Pancreas (tissue), 10 donors: ENCODE measurements at places on chromosomes 12 and 14.

GRCh38 chr12:85489194-85489593, 209.2 kb downstream of the ALX1 start:
- DNase-seq = no peak

DNA sequence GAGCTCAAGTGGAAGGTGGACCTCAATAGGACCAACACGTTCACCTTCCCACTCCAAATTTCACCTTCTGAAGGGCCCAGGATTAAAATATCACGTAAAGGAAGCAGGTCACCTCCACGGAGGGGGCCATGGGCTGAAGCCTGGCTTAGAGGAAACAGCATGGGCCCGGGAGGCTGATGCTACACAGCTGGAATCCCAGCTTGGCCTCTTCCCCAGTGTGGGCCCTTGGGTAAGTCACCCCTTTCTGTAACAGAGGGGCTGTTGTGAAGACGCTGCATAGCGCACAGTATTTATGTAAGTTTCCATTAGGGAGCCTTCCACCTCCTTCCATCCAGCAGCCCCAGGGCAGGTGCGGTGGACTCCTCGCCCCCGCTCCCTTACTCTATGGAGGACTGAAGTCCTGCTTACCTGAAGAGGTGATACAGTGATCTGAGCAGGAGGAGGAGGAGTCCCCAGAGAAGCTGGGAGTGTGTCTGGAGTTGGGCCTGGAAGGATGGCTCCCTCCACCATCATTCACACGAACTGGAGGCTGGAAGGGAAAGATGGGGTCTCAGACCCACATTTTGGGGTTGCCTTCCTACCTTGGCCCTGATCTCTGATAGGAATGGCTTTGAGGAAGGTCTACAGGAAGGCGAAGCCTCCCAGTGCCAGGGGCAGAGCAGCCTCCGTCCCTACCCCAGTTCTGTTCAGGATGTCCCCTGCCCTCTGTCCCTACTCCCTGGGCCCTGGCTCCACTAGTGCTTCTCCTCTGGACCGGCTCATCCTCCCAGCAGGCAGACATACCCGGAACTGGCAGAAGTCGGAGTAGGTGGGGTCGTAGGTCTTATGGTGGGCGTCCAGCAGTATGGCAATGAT, 37.2 kb upstream of the HDAC7 start:
- DNase-seq = no peak

- no peak for DNase-seq
Observed at GRCh38 chr14:91324606-91325575, 80.4 kb upstream of the GPR68 start.

- no peak for DNase-seq
Observed at GRCh38 chr12:95497031-95497430, 23.1 kb downstream of the METAP2 start.

DNA sequence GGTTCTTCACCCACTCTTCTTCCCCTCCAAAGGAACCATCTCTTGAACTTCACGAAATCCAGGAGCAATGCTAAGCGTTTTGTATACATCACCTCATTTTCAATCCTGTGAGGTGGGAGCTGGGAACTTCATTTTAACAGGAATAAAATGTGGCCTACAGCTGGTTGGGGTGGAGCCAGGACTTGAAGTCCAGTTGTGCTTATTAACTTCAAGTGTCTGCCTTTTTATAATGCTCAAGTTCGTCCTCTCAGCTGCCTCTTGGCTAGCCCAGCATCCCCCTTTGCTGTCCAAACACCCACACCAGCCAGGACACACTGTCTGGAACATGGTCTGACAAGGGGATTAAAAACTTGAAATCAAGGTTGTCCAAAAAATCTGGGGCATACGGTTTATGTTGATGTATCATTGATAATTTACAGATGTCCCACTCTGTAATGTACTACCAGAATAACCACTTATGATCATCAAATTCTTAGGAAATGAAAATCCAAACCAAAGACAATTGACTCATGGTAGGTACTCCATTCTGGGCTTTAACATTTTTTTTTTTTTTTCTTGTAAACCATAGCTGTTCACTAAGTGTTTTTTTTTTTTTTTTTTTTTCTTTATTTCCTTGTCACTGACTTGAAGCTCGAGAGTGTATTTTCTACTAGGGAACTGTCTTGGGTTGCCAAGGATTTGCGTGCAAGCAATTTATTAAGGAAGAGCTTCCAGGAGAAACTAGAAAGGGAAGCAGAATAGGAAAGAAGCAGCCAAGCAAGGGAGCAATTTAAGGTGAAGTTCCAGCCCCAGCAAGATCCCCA, 252.3 kb downstream of the EFCAB11 start:
- no peak for DNase-seq

GRCh38 chr12:3491938-3492792, 1.2 kb downstream of the PRMT8 start:
- peak; percentile 47 for DNase-seq

GRCh38 chr14:72236629-72237028, 304.4 kb downstream of the RGS6 start:
- no peak for DNase-seq

GRCh38 chr12:20039562-20039961, 328.8 kb upstream of the PDE3A start:
- DNase-seq = no peak

GRCh38 chr12:111429828-111430432, 24.2 kb downstream of the SH2B3 start:
- DNase-seq = no peak

- DNase-seq = no peak
Observed at GRCh38 chr12:62844915-62845314, 90.0 kb downstream of the PPM1H start.

DNA sequence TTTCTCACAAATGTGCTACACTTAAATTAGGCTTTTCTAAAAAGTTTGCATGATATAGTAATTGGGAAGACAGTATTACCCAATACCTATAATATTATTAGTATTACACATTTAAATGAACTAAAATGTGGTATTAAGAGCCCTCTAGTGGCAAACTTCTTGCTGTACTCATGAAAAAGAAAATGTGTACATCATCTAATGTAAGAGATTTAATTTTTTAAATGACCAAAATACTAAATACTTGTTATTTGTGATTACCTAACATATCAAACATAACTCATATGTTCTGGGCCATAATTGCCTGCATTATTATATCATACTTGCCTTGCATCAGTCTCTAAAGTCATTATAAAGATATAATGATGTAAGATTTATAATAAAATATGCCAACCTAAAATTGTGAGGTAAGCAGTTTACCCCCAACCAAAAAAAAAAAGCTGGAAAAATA, 64.2 kb downstream of the DNAI7 start:
- no peak for DNase-seq

GRCh38 chr14:79325071-79325470, 886.2 kb downstream of the DIO2 start:
- no peak for DNase-seq

DNA sequence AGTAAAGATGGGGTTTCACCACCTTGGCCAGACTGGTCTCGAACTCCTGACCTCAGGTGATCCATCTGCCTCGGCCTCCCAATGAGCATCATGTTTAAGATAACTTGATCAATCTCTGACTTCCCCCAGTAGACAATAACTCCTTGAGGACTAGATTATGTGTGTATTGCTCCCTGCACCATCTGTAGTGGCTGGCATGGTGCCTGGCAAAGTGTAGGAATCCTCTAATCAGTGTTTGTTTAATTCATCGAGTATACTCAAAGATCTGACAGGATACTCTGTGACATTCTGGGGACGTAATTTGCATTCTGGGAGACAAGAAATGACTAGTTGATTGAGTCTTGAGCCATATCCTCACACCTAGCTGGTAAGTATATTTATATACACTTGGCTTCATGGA, 873.5 kb upstream of the TMEM132C start:
- no peak for DNase-seq

DNA sequence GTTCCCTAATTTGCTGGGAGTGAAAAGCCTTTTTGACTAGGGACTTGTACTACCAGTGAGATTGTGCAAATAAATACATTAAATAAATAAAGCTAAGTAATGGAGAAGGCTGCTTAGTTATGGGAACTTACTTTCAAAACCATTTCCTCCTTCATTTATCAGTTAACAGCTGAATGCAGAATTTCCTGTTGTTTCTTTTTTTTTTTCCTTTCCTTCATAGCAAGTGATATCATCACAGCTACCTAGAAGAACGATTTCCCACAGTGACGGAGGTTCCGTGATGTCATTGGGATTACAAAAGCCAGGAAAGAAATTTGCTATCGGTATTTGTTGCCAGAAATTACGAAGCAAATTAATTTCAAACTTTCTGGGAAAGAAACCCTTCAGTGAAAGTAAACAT, 42.1 kb upstream of the SOCS2 start:
- no peak for DNase-seq

- peak; percentile 89 for DNase-seq
Observed at GRCh38 chr12:48925304-48926011, at the start of gene FKBP11. Gene FKBP11, minus strand, starts transcription at chr12:48925492. Its CDS starts 64 bp downstream, at chr12:48925428.

GRCh38 chr12:122965321-122965751, 927 bp downstream of the ABCB9 start:
- no peak for DNase-seq

DNA sequence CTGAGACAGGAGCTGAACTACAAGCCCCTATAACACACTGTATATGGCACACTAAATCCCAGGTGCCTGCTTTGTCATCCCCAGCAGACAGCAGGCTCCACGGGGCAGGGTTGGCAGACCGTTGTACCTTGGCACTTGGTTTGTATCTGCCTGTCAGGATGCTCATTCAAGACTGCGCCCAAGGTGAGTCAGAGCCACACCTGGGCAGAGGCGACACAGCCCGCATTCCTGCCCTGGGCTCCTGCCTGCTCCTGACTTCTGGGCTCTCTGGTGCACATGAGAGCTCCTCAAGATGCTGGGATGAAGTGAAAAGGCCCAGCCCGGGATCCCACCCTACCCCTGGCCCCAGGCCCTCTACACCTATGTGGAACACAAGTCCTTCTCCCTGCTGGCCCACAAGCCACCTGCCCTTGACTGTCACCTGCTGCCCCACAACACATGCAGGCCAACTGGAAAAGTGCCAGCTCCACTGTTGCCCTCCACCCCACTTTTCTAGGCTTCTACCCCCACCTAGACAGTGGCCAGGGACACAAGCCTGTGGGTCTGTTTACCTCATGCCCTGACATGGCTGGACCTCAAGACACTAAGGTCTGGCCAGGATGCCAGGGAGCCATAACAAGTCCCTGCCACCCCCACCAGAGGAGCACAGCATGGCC, 30.8 kb upstream of the PNMA1 start:
- no peak for DNase-seq

DNA sequence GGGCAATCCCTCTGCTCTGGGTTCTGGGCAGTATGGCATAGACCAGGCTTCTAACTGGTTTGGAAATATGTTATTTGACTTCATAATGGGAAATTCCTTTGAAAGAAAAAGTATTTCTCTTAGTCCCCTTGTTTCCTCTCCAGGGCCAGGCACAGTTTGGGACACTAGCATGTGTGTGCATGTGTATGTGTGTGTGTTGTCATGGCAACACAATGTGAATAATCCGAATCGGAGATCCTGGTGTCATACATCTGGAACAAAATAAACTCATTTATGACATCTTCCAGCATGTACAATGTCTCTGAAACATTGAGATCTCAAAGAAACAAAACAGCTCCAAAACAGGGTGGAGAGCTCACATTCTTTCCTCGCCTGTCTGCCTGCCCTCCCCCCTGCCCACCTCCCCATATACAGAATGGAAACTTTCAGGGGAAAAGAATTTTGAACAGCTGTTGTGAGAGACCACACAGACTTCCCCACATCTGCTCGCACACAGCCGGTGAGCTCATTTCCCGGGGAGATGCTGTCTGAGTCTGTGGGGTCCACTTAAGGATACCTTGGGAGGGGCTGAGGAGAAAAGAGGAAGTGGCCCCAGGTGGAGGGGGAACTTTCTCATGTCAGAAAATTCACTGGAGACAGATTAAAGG, 55.5 kb upstream of the PARP11 start:
- no peak for DNase-seq

DNA sequence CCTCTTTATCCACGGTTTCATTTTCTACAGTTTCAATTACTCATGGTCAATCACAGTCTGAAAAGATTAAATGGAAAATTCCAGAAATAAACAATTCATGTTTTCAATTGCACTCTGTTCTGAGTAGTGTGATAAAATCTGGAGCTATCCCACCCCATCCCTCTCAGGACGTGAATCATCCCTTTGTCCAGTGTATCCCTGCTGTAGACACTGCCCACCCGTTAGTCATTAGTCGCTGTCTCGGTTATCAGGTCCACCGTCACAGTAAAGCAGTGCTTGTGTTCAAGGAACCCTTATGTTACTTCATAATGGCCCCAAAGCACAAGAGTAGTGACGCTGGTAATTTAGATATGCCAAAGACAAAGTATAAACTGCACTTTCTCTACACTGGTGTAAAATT, 141.0 kb upstream of the LMNTD1 start:
- no peak for DNase-seq

GRCh38 chr12:22348208-22348607, 13.7 kb upstream of the ST8SIA1 start:
- DNase-seq = no peak

DNA sequence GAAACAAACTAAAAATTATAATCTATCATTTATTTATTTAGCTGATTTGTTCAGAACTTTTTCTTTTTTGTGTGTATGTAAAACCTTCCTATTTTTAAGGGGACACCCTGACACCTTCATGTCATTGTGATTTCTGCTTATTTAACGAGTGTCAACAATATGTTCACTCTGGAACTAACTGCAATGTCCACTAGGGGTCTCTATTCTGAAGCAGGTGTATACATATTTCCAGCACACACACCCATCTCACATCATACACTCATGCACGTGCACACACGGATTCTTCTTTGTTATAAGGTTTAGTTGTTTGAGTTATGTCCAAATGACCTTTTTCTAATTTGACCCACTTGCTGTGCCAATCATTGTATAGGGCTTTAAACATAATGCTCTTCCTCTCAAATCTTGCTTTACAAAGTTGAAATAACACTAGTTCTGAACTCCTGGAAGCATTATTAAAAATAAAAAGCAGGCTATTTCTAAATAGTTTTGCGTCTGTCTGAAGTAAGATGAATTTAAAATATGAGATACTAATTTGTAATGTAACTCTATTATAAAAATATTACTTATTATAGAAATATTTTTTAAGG, 15.5 kb downstream of the E2F7 start:
- no peak for DNase-seq

GRCh38 chr14:80634106-80634758, 307.3 kb downstream of the CEP128 start:
- no peak for DNase-seq

DNA sequence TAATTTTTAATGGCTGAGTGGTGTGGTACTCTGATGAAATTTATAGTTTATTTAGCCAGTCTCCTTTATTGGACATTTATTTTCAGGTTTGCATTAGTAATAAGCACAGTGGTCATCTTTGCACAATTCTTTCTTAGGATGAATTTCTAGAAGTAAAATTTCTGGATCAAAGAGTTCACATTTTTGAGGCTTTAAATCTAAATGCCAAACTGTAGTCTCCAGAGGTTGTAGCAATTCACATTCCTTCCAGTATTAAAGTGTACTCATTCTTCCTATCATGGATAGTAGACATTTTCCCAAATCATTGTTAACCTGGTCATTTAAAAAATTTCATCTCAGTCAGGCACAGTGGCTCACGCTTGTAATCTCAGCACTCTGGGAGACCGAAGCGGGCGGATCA, 24.8 kb downstream of the SLC39A9 start:
- DNase-seq = no peak
